T-helper 17 cell (primary cell): ENCODE measurements at places on chromosomes 4 and X. TPM values are rescaled to one million over a fixed set of nuclear protein-coding genes. Genes with fewer than 3 reads are reported as not detected.

DOK7 gene
- total RNA-seq: not detected

- H3K4me1 ChIP-seq: peaks cover 2% of the 10 kb centered on the region
- peaks cover 4% of the 10 kb centered on the region for H3K36me3 ChIP-seq
- H3K4me3 ChIP-seq: no peak overlapping the region
- no peaks in the 10 kb centered on the region for H3K27me3 ChIP-seq
Measured at GRCh38 chrX:153460826-153461225, 9.6 kb downstream of the HAUS7 start.

DNA sequence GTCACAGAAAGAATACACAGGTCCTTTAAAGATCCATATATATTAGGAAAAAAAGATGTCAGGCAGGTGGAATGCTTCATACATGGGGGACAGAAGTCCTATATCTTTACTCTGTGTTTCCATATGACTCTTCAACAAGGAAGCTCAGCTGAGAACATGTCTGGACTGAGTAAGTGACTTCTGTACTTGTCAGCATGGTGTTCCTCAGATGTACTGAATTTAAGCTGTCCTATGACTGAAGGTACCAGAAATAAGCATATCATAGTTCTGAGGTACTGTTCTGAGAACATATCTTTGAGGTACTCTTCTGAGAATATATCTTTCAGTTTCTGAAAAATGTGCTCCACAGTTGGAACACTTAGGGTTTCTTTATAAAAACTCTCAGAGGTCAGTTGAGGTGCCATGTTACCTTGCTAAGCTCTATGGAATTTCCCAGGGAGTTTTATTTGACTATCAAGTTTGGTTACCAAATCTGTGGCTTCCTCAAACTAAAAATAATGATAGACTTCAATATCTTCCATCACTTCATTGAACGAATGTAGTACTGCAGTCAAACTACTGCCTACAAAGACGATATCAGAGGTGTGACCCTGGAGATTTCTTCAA is 597.2 kb upstream of the GNPDA2 start:
- H3K4me1 ChIP-seq: no peaks in the 10 kb centered on the region
- no peaks in the 10 kb centered on the region for H3K36me3 ChIP-seq
- H3K27ac ChIP-seq: no peak overlapping the region

DNA sequence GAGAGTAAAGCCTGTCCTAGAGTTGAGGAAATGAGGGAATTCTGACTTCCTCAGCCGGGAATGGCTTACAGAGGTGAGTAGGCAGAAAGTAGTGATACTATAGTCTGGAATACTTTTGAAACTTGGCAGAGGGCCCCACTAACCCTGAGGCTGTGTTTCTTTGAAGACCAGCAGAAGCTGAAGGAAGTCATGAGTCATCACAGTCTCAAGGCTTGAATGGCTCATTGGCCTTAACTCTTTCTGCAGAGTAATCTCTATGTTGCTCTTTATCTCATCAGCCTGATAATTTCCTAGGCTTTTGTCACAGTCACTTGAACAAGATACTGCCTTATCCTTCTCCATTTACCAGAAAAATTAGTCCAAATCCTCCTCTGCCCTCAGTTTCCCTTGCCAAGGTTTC is 80.8 kb downstream of the ANKRD50 start:
- H3K27ac ChIP-seq: no peak overlapping the region
- H3K4me3 ChIP-seq: no peak overlapping the region
- H3K36me3 ChIP-seq: no peaks in the 10 kb centered on the region
- no peaks in the 10 kb centered on the region for H3K27me3 ChIP-seq

DNA sequence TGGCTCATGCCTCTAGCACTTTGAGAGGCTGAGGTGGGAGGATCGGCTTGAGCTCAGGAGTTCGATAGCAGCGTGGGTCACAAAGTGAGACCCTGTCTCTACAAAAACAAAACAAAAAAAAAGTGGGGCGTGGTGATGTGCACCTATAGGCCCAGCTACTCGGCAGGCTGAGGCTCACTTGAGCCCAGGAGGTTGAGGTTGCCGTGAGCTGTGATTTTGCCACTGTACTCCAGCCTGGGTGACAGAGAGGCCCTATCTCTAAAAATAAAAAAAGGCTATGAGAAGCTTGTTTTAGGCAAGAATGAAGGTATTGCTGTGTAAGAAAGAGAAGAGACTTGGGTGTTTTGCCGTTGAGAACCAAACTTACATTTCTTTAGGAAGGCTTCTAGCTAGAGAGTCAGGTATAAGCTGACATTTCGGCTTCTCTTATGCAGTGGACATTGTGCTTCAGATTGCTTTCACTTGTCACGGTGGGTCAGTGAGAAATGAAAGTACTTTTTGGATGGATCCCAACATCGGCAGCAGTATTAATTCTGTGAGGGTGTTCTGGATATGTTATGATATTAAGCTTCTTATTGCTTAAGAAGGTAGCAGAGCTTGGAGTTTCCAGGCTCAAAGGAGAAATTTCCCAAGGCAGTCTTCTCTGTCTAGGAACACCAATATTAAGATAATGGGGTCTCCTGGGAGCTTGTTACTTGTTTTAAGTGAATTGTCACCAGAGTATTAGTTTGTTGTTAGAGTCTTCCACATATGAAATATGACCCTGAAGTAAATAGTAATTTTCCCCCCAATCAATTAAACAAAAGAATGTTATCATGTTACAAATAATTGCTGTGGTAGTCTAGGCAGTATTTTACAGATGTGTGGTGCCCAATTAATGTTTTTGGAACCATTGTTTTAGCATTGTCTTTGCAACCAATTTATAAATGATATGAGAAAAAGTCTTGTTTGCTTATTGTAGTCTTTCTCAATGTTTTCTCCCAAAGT is 17.6 kb downstream of the TMEM131L start:
- no peak for DNase-seq
- no peaks in the 10 kb centered on the region for H3K27me3 ChIP-seq
- peaks cover 8% of the 10 kb centered on the region for H3K36me3 ChIP-seq
- H3K4me3 ChIP-seq: no peak overlapping the region
- peaks cover 63% of the 10 kb centered on the region for H3K4me1 ChIP-seq
- peak overlapping the region; percentile 95 for H3K27ac ChIP-seq

- H3K4me1 ChIP-seq: peaks cover 9% of the 10 kb centered on the region
- no peaks in the 10 kb centered on the region for H3K27me3 ChIP-seq
- H3K27ac ChIP-seq: no peak overlapping the region
- H3K4me3 ChIP-seq: no peak overlapping the region
- H3K36me3 ChIP-seq: peaks cover 14% of the 10 kb centered on the region
Measured at GRCh38 chr4:150722908-150723362, 141.0 kb downstream of the MAB21L2 start.

CXorf49 gene
- total RNA-seq: not detected

GRCh38 chrX:119880552-119881437 is 9.2 kb downstream of the NDUFA1 start:
- H3K27ac ChIP-seq: peak overlapping the region; percentile 85
- no peaks in the 10 kb centered on the region for H3K36me3 ChIP-seq
- no peak overlapping the region for H3K4me3 ChIP-seq

MAOB gene
- not detected for total RNA-seq

- H3K27ac ChIP-seq: no peak overlapping the region
- no peaks in the 10 kb centered on the region for H3K27me3 ChIP-seq
- no peak overlapping the region for H3K4me3 ChIP-seq
- no peaks in the 10 kb centered on the region for H3K4me1 ChIP-seq
- no peaks in the 10 kb centered on the region for H3K36me3 ChIP-seq
Measured at GRCh38 chr4:161167539-161167938, 996.3 kb downstream of the FSTL5 start.

GPC4 gene
- not detected for total RNA-seq

DNA sequence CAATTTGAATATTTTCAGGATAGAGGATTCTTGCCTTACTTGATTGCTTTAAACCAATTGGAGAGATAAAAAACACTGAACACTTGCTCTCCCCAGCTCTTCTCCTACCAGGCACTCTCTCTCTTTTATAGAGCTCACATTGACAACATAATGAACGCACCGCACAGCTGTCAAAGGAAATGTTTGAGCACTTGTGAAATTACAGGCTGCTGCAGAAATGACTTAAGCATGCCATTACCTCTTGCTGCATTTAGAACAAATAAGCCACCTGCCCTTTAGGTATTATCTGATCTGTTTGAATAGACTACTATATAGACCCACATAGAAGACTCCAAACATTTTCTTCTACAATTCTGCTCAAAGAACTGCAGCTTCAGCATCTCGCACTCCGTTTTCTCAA is 227.7 kb downstream of the C4orf33 start:
- H3K27me3 ChIP-seq: peaks cover 26% of the 10 kb centered on the region
- H3K27ac ChIP-seq: no peak overlapping the region
- no peaks in the 10 kb centered on the region for H3K4me1 ChIP-seq
- no peak for DNase-seq
- H3K36me3 ChIP-seq: no peaks in the 10 kb centered on the region

LGI2 gene
- total RNA-seq: not detected

DNA sequence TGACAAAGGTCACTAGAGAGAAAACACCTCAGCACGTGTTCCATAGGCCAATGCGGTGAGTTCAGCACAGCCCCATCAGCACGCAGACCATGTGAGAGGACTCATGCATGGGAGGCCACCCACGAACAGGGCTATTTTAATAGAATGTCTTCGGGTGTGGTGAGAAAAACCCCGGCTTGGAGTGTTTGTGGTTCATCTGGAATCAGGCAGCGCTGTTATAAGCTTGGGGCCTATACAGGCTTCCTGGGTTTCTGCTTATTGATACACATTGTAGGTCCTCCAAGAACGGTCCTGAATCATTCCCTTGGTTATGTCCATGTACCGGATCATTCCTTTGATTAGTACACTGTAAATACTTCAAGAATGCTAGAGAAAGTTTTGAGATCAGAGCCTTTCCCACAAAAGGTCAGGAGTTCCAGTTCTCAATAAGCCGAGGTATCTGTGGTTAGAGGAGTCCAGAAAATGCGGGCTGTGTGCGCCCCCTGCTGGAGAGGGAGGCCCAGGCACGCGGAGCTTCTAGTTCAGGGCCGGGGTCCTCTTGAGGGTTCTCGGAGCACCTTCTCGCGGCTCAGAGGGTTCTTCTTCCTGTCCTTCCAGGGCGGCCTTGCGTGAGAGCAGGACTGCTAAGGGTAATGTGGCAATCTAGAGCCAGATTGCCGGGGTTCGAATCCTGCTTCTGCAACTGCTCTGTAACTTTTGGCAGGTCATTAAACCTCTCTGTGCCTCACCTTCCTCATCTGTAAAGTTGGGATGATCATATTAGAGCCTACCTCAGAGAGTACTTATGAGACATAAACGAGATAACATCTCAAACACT is 51.8 kb downstream of the TLR10 start:
- peaks cover 11% of the 10 kb centered on the region for H3K4me1 ChIP-seq
- H3K27ac ChIP-seq: peak overlapping the region; percentile 49
- peak; percentile 68 for DNase-seq
- H3K27me3 ChIP-seq: no peaks in the 10 kb centered on the region
- no peak overlapping the region for H3K4me3 ChIP-seq

GRCh38 chr4:25890571-25891485 is 23.2 kb upstream of the SMIM20 start:
- H3K4me3 ChIP-seq: no peak overlapping the region
- no peak for DNase-seq
- H3K4me1 ChIP-seq: peaks cover 8% of the 10 kb centered on the region
- H3K27ac ChIP-seq: no peak overlapping the region

FHL1 gene
- 61.3 TPM for total RNA-seq

DNA sequence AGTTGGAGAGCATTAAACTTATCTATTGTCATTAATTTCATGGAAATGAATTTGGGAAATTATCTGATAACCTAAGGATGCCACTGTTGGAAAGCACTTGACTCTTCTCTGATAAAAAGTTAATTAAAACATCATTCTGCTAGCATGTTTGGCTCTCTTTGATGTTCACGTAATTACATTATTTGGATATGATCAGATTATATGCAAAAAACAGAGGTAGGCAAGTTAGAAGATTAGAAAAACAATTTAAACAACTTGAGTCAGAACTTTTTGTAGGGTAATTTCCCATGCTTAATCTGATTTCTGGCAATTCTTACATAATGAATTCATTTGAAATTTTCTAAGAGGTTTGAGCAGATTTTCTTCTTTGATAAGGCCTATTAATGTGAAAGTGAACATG is 882.9 kb downstream of the TRAM1L1 start:
- no peak for DNase-seq
- H3K36me3 ChIP-seq: no peaks in the 10 kb centered on the region
- H3K4me1 ChIP-seq: no peaks in the 10 kb centered on the region
- H3K27ac ChIP-seq: no peak overlapping the region
- no peaks in the 10 kb centered on the region for H3K27me3 ChIP-seq

DNA sequence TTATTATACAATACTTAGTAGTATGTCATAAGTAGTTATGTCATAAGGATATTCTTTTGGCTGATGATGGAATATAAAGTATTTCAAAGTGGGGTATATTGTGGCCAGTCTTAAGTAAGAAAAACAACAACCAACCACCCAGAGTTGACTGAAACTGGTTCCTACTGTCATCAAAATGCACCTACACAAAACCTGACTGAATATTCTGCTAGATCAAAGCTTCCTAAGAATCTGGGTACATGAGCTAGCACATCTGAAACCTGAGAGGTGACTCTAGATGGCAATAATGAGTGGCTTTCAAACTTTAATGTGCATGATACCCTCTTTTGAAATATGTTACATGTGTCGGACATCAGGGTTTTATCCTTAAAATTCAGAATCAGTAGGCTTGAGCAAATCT is 60.4 kb downstream of the REELD1 start:
- peaks cover 4% of the 10 kb centered on the region for H3K36me3 ChIP-seq
- H3K4me3 ChIP-seq: no peak overlapping the region
- DNase-seq: no peak
- H3K27me3 ChIP-seq: no peaks in the 10 kb centered on the region
- no peak overlapping the region for H3K27ac ChIP-seq
- no peaks in the 10 kb centered on the region for H3K4me1 ChIP-seq

DNA sequence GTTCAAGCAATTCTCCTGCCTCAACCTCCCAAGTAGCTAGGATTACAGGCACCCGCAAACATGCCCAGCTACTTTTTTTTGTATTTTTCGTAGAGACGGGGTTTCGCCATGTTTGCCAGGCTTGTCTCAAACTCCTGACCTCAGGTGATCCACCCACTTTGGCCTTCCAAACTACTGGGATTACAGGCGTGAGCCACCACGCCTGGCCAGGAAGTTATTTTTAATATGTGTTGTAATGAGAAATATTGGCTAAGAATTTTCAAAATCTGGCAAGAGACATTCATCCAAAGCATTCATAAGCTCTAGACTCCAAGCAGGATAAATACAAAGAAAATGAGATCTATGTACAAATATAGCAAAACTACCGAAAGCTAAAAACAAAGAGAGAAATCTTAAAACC is 18.0 kb upstream of the METAP1 start:
- H3K36me3 ChIP-seq: no peaks in the 10 kb centered on the region
- DNase-seq: no peak
- H3K27ac ChIP-seq: no peak overlapping the region

DNA sequence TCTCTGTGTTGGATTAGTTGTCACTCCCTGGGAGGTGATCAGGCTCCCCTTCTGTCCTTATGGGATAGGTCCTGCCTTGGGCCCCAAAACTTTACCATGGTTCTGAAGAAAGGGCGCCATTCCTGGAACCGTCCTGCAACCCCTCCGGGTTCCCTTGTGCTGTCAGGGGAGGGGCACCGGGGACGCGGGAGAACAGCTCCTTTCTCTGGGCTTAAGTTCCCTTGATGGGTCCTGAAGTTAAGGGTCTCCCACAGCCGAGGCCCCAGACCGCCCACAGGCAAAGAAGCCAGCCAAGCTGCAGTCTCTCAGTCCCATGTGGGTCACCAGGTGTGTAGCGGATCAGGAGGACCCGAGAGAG is 44.8 kb downstream of the UGT2A3 start:
- no peaks in the 10 kb centered on the region for H3K4me1 ChIP-seq
- no peaks in the 10 kb centered on the region for H3K27me3 ChIP-seq
- H3K36me3 ChIP-seq: no peaks in the 10 kb centered on the region
- no peak overlapping the region for H3K4me3 ChIP-seq

- H3K27me3 ChIP-seq: peaks cover 32% of the 10 kb centered on the region
- H3K36me3 ChIP-seq: peaks cover 2% of the 10 kb centered on the region
- no peak for DNase-seq
- no peaks in the 10 kb centered on the region for H3K4me1 ChIP-seq
- no peak overlapping the region for H3K27ac ChIP-seq
Measured at GRCh38 chr4:113106108-113106507, 56.7 kb downstream of the ANK2 start.

PLAC8 gene
- total RNA-seq: 182 TPM
